Activated CD4-positive, CD25-positive, alpha-beta regulatory T cell (primary cell): ENCODE measurements at places on chromosomes 7 and 10.
A peak's percentile ranks its signal among the peaks of the same experiment; 100 is the strongest.

GRCh38 chr10:85967594-85967993 lies 399.0 kb downstream of the GRID1 start:
- DNase-seq, result no peak

DNA sequence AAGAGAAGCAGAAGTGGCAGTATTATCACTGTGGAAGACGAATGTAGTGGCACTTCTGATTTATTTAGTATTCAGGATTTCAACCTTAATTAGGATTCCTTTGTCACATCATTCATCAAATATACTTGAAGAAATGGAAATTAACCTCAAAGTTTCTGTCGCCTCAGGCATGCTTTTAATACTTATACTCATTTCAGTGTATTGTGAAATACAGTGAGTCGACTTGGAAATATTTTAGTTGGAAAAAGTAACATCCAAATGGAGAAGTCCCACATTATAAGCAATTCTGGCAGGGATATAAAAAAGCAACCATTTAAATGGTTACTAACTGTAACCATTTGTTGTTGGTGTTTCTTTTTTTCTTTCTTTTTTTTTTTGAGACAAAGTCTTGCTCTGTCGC lies 648.8 kb downstream of the ARL4A start:
- no peak for DNase-seq

DNA sequence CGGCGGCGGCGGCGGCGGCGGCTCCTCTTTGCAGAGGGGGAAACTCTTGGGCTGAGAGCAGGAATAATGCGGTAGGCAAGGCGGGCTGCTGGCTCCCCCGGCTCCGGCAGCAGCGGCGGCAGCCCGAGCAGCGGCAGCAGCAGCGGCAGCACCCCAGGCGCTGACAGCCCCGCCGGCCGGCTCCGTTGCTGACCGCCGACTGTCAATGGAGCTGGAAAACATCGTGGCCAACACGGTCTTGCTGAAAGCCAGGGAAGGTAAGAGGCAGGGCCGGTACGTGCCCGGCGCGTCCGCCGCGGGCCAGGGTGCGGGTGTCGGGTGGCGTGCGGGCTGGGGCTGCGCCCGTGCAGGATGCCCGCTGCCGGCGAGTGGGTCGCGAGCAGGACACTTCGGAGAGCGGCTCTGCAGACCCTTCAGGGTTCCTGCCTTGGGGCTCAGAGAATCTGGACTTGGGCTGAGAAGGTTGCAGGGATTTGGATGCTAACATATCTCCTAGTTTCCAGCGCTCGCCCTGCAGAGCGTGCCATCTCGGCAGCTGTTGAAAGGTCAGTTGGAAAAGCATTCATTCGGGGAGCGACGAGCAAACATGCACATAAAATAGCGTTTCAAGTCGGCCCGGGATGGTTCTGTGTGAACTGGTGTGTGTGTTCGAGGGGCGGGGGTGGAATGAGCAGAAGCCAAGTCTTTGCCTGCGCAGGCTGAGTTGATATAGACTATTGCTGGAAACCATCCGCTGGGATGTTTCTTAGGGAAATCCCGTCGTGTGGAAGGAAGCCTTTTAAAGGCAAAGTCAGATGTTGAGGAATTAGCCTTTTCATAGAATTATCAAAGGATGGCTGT lies 562 bp downstream of the GRK5 start:
- DNase-seq, result peak; percentile 32

- DNase-seq, result peak; percentile 91
Measured at GRCh38 chr7:43582503-43583423, at the start of gene STK17A. Gene STK17A (plus strand): TSS chr7:43583108. CDS start chr7:43583244, 136 bp downstream.

- DNase-seq, result no peak
Measured at GRCh38 chr10:89813546-89813945, 112.2 kb downstream of the KIF20B start.

DNA sequence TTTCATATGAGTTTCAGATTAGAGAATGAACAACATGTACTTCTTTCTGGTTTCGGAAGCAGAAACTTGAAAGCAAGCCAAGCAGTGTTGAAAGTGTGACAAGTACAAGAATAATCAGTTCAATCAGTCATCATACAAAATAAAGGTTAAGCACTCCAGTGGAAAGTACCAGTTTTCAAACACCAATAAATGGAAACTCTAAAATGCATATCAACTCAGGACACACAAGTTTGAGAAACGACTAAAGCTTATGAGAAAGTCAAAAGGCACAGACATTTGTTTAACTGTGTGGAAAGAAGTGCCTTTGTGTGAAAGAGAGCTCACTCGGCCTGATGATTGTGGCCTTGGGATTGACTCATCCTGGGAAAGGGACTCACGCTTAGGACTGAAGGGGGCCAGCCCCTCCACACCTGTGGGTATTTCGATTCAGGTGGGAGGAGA lies 60.6 kb upstream of the AKR1C1 start:
- no peak for DNase-seq

- DNase-seq, result no peak
Measured at GRCh38 chr7:44261240-44261639, 60.5 kb downstream of the YKT6 start.

DNA sequence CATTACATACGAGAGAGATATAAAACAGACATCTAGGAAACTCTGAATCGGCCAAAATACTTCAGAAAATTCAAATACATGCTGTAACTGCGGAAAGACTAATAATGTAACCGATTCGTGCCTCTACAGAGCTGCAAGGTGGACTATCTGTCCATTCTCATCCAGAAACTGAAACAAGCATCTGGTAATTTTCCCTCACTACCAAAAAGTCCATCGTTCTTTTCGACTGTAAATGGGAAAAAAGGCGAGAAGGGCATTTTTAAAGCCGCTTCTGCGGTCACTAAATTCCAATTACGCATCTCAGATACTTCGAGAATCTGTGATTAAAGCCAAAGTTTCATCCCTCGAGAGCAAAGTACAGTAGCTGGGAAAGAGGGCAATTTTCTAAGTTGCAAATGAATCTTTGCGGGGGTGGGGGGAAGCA lies 1.3 kb downstream of the OGA start:
- DNase-seq, result no peak

DNA sequence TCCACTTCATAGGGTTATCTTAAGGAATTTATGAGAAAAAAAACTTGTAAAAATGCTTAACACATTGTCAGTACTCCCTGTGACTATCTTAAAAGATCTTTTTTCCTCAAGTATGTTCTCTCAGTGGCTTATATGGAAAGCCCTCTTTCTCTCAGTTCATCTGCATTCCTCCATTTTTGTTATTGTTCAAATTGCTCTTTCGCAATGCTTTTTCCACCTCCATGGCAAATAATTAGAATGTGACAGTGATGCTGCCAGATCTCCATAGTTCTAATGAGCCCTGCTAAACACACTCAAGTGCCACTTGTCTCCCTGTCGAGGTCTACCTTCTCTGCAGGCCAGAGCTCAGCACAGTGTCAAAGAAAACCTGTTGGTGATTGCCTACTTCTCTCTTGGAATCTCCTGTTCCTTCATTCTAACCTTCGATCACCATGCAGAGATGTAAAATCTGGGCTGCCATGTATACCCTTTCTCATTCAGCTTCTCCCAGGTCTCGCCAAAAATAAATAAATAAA lies 37.2 kb upstream of the ABCB5 start:
- no peak for DNase-seq

- DNase-seq, result no peak
Measured at GRCh38 chr10:78063236-78063635, 29.6 kb downstream of the RPS24 start.

GRCh38 chr7:157046681-157047080 lies 36.2 kb upstream of the MNX1 start:
- no peak for DNase-seq

GRCh38 chr7:30312178-30312577 lies 27.8 kb downstream of the ZNRF2 start:
- DNase-seq, result no peak

DNA sequence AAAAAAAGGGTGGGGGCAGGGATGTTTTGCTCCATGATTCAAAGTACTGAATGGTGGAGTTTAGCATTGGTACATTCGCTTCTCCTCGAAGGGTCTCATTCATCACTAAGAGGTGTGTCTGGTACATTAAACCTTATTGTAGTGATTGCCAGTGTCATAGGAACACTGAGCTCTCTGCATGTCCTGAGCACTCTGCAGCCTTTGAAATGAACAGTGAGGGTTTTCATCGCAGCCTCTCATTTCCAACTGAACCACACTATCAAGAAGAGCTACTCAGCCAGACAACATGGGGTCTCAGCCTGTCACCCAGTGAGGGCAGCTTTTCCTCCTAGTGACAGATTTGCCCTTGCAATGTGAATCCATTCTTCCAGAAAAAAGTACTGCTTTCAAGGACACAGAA lies 7.6 kb upstream of the DEPP1 start:
- DNase-seq, result no peak

DNA sequence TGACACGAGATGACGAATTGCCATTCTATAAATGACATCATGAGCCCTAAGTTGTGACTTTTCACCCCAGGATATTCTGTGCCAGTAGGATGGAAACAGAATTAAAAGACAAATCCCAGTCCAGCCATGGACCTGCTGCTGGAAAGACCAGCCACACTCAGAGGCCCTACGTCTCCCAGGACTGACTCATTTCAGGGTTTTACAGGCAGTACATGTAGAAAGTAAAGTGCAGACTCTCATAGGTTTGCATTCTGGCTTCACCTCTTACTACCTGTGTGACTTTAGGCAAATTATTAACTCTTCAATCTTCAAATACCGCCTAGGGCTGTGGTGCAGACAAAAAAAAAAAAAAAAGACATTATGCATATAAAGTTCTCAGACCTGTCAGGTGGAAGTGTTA lies 188.8 kb downstream of the NEBL start:
- no peak for DNase-seq

DNA sequence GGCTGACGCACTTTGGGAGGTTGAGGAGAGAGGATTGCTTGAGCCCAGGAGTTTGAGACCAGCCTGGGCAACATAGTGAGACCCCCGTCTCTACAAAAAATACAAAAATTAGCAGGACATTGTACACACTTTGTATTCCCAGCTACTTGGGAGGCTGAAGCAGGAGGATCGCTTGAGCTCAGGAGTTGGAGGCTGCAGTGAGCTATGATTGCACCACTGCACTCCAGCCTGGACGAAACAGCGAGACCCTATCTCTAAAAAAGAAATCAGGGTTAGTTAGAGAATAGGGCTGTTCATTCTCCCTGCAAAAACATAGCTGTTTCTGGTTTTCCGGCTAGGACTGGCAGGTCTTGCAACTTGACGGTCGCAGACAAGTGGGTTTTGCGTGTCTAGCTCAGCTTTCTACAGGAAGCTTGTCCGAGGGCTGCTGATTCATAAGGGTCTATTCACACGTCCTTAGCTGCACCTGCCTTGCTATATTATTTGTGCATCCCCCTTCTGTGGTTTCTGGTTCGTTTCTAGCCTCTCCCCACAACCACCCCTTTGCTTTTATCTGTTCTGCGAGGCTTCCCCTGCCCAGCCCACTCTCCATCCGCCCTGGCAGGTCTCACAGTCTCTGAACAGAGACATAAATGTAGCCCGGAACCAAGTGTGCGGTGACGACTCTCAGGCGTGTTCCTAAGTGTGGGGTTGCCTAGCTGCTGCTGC lies 10.7 kb downstream of the AMZ1 start:
- DNase-seq, result no peak

DNA sequence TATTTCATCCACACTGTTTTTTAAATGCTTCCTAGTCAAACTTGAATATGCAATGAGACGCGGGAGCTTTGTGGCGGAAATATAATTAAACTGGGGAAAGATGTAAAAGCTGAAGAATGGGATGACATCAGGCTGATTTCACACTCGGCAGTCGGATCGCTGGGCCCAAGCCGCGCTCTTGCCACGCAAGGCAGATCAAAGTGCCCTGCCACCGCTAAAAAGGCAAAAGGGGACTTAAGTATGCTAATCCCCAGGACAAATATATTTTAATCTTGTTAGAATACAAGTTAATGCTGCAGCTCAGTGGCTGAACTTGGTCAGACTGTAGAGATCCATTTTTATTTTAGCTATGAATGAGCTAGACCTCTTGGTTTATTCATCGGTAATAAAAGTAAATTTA lies 13.8 kb downstream of the EN2 start:
- DNase-seq, result no peak

- DNase-seq, result no peak
Measured at GRCh38 chr10:49300140-49300974, 1.4 kb downstream of the C10orf71 start.

DNA sequence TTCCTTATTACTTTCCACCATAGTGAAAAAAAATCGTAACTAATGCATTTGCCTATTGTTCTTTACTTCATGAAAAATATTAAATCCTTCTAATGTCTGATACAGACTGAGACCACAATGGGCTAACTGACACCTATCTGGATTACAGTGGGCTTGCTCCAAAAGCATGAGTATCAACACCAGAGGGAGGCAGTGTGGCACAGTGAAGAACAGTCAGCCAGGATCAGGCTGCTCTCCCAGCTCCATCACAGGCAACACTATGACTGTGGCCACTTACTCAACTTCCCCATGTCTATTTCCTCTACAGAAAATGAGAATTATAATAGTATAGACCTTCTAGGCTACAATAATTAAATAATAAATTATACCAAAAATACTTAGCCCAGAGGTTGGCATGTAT lies 97.2 kb downstream of the SLC25A13 start:
- no peak for DNase-seq

GRCh38 chr10:131532291-131532690 lies 220.8 kb upstream of the TCERG1L start:
- DNase-seq, result no peak

DNA sequence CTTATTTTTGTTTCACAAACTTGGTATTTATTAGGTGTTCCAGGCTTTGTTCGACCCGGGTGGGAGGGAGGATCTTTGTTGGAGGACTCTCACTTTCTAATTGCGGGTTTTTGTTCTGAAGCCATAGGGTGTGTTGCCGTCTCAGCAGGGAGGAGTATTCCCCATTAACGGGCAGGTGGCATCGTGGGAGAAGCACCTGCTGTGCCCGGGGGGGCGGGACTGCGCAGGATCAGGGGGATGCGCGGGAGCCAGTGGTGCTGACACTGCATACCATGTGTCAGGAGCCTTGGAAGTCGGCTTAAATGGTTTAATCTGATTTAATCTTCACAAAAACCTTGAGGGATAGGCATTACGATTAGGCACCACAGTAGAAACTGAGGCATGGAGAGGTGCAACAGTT lies 113.0 kb downstream of the MGMT start:
- no peak for DNase-seq

DNA sequence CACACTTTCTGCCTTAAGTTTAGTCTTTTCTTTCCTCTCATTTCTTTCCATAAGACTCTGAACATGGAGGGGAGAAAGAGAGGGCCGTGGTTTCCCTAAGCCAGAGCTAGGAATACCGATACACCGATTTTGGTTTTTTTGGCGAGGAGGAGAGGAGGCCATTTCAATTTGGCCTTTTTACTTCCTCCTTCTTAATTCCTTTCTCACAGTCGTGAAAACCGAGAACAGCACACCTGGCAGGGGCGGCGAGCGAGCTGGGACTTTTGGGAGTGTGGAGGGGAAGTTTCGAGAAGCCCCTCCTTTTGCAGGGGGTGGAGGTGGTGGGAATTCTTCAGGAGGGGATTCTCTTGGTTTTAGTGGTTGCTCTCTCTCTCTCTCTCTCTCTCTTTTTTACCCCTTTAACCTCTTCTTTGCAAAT lies 6.2 kb downstream of the GATA3 start:
- DNase-seq, result no peak

GRCh38 chr10:72257051-72257892 lies 16.5 kb upstream of the DDIT4 start:
- no peak for DNase-seq

GRCh38 chr7:117592011-117592635 lies 112.3 kb downstream of the CFTR start:
- DNase-seq, result no peak
